ENCODE measurements at places on chromosomes 11 and 22. TPM values are rescaled to one million over a fixed set of nuclear protein-coding genes. Genes with fewer than 3 reads are reported as not detected.

DNA sequence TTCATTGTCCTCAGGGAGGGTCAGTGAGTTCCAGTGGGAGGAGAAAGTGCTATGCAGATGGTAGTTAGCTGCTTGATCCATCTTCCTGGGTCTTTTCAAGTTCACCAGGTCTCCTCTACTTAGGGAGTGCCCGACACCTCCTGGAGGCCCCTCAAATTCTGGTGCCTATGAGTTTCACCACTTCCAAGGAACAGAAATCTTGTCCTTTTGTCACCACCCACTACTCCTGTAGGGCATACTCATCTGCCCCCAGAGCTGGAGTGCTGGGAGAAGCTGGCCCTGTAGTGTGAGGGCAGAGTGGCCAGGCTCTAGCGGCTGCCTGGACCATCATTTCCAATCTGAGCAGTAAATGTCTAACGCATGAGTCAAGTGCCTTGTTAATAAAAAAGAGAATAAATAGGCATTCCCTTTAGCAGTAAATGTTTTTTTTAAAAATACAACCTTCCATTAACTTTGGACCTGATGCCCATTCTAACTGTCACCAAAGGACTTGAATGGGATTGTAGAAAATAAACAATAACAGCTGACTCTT lies 12.5 kb downstream of the IRAG1 start:
- H3K36me3 ChIP-seq, result no peaks in the 10 kb centered on the region
- H3K4me1 ChIP-seq, result no peaks in the 10 kb centered on the region
- peaks cover 3% of the 10 kb centered on the region for H3K27me3 ChIP-seq
- no peak overlapping the region for H3K27ac ChIP-seq
- DNase-seq, result no peak
- H3K4me3 ChIP-seq, result no peak overlapping the region

RPS25 gene
- 1,504 TPM for total RNA-seq

GRCh38 chr11:86981777-86982540 lies 26.8 kb upstream of the FZD4 start:
- no peaks in the 10 kb centered on the region for H3K36me3 ChIP-seq
- H3K27me3 ChIP-seq, result no peaks in the 10 kb centered on the region
- no peak overlapping the region for H3K4me3 ChIP-seq
- H3K27ac ChIP-seq, result no peak overlapping the region

GRCh38 chr11:18936002-18936673 lies 3.1 kb downstream of the MRGPRX1 start:
- DNase-seq, result peak; percentile 43
- H3K4me3 ChIP-seq, result no peak overlapping the region
- 0 out of 2 replicates have a peak overlapping the region, but pooled peaks have one; percentile 18 for H3K27ac ChIP-seq
- no peaks in the 10 kb centered on the region for H3K4me1 ChIP-seq
- H3K36me3 ChIP-seq, result no peaks in the 10 kb centered on the region
- H3K27me3 ChIP-seq, result peaks cover 4% of the 10 kb centered on the region

DNA sequence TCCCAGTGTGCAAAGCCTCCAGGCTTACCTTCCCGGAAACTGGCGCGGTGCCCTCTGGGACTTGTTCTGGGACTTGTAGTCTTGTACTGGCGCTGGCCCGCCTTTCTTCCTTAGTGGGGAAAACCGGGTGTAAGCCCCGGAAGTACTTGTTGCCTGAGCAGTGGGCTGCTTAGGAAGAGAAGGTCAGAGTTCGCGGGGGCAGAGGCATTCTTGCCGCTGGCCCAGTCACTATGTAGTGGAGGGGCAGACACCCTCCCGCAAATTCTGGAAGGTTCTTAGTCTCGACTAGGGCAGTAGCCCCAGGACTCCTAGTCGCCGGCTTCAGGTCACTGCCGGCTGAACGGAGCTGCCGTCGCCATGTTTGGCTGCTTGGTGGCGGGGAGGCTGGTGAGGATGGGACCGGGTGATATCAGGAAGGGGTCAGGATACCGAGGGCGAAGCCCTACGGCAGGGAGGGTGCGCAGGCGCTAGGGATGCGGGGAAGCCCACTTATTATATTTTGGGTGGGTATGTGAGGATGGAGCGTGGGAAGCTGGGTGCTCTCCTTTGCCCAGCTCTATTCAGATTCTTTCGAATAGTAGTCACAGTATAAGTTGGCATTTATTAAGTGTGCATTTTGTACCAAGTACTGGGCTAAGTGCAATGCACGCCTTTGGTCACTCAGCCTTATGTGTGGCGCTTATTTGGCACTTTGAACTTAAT lies at the start of gene HIKESHI:
TSS of gene HIKESHI (plus strand) at position 149 of the 702 bp plus-strand sequence. CDS start at position 358, 209 bp downstream.
- peak; percentile 93 for DNase-seq
- peaks cover 9% of the 10 kb centered on the region for H3K4me1 ChIP-seq
- H3K27ac ChIP-seq, result peak within 1 kb of the TSS; percentile 98
- peak within 1 kb of the TSS; percentile 100 for H3K4me3 ChIP-seq

- peaks cover 13% of the 10 kb centered on the region for H3K36me3 ChIP-seq
- H3K4me1 ChIP-seq, result peaks cover 35% of the 10 kb centered on the region
- no peak overlapping the region for H3K27ac ChIP-seq
- no peak for DNase-seq
These were observed 110.9 kb downstream of the SWAP70 start for GRCh38 chr11:9774591-9775397.

RAB3IL1 gene
- total RNA-seq, result 7.2 TPM

GRCh38 chr11:31767685-31768084 lies 43.4 kb downstream of the PAX6 start:
- H3K4me3 ChIP-seq, result no peak overlapping the region
- H3K36me3 ChIP-seq, result no peaks in the 10 kb centered on the region
- no peaks in the 10 kb centered on the region for H3K27me3 ChIP-seq
- no peak for DNase-seq
- H3K27ac ChIP-seq, result no peak overlapping the region

GRCh38 chr11:111871693-111872161 lies 346 bp upstream of the ALG9 start:
- no peaks in the 10 kb centered on the region for H3K27me3 ChIP-seq
- DNase-seq, result no peak
- H3K27ac ChIP-seq, result no peak overlapping the region
- peaks cover 12% of the 10 kb centered on the region for H3K4me1 ChIP-seq
- H3K4me3 ChIP-seq, result peak overlapping the region; percentile 89
- no peaks in the 10 kb centered on the region for H3K36me3 ChIP-seq

DNA sequence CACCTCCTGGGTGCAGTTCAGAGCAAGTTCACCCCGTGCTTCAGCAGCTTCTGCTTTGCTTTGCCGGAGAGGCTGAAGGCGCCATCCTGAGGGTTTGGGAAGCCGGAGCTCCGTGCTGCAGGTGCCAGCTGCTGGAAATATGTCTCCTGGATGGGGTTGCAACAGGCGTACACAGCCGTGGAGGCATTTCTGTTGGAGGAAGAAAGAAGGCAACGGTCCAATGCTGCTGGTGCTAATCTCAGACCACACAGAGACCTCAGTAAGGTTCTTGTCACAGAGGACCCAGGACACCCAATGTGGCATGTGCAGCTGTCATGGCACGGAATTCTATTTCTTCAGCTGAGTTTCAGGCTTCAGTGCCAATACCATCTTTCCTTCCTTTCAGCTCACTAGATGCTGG lies 24.2 kb downstream of the ASPHD2 start:
- peaks cover 37% of the 10 kb centered on the region for H3K36me3 ChIP-seq
- H3K4me1 ChIP-seq, result no peaks in the 10 kb centered on the region
- no peaks in the 10 kb centered on the region for H3K27me3 ChIP-seq
- no peak for DNase-seq

DNA sequence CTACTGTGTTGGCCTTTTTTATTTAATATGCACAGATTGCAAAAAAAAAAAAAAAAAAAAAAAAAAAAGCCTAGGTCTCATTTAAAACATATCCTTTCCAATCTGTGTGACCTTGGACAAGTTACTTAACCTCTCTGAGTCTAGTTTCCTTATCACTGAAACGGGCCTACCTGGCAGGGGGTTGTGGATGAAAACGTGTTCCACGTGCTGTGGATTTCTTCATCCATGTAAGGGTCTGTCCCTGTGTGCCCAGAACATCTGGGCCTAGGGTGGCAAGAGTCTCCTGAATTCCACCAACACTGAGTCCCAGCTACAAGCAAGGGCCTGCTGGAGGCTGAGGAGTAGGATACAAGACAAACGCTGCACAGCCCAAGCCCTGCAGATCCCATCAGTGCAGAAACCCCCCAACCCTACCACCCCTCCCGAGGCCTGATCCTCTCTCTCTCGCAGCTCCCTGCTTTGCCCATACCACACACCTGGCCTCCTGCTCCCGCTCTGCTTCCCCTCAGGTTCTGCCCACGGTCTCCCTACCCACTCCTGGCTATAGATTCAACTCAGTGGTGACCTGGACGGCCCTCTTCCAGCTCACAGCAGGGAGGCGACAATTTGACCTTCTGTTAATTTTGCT lies 4.7 kb upstream of the GNAZ start:
- H3K27me3 ChIP-seq, result peaks cover 25% of the 10 kb centered on the region
- no peak overlapping the region for H3K4me3 ChIP-seq
- no peak overlapping the region for H3K27ac ChIP-seq
- peak; percentile 4 for DNase-seq

GRCh38 chr22:47597041-47597440 lies 834.6 kb downstream of the TBC1D22A start:
- peaks cover 2% of the 10 kb centered on the region for H3K36me3 ChIP-seq
- H3K27me3 ChIP-seq, result peaks cover 3% of the 10 kb centered on the region
- peaks cover 9% of the 10 kb centered on the region for H3K4me1 ChIP-seq
- DNase-seq, result no peak
- H3K27ac ChIP-seq, result no peak overlapping the region
- H3K4me3 ChIP-seq, result no peak overlapping the region

DNA sequence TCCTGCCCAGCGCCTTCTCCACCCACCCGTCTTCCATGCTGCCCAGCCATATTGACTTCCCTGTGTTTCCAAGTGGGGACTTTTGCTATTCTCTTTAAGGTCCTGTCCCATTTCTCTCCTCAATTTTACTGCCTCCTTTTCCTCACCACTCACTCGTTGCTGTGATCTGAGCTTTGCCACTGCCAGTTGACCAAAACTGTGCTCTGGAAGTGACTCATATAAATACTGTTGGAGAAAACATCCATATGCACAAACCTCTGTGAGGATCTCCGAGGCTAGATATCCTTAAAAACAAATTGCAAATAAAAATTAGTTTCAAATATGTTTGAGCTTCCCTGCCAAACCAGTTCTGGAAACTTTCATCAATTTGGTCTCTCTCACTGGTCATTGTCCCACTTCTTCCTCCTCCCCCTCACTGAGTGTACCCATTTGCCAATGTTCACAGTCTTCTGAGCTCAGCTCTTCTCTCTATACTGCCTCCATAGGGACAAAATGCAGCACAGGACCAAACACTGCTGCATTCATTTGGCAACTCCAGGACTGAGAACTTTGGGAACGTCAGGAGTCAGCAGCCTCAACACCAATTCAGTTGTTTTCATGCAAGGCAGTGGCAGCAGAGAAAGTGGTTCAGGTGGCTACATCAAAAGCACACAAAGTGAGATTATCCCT lies 34.0 kb upstream of the MMP13 start:
- no peaks in the 10 kb centered on the region for H3K36me3 ChIP-seq
- no peak overlapping the region for H3K4me3 ChIP-seq
- H3K27ac ChIP-seq, result no peak overlapping the region
- H3K4me1 ChIP-seq, result 0 out of 2 replicates have a peak, but pooled peaks cover 3% of the 10 kb centered on the region
- no peak for DNase-seq
- no peaks in the 10 kb centered on the region for H3K27me3 ChIP-seq

AGBL2 gene
- total RNA-seq, result 3.7 TPM

KDM2A gene
- total RNA-seq, result 54.0 TPM

OR51V1 gene
- not detected for total RNA-seq
